ENCODE measurements at places on chromosomes 6 and 20.

DNA sequence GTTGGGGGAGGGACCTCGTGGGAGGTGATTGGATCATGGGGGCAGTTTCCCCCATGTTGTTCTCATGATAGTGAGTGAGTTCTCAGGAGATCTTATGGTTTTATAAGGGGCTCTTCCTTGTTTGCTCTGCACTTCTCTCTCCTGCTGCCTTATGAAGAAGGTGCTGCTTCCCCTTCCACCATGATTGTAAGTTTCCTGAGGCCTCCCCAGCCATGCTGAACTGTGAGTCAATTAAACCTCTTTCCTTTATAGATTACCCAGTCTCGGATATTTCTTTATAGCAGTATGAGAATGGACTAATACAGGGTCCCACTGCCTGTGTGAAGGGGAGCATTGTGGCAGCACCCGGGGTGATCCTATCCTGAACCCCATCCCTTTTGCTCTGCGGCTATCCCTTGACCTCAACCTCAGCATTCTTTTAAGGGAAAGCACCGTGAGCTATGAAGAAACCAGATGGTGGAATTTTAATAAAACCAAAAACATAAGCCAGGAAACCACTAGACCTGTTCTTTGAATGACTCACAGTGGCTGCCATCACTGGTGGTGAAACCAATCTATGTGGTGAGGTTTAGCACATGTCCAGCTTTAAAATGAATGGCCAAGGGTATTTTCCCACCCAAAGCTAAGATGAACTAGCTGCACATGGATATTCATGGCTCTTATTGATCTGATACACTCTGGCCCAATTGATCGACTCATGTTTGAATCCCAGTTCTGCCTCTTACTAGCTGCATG lies 62.2 kb downstream of the ZDHHC14 start:
- peak; percentile 38 for DNase-seq

DNA sequence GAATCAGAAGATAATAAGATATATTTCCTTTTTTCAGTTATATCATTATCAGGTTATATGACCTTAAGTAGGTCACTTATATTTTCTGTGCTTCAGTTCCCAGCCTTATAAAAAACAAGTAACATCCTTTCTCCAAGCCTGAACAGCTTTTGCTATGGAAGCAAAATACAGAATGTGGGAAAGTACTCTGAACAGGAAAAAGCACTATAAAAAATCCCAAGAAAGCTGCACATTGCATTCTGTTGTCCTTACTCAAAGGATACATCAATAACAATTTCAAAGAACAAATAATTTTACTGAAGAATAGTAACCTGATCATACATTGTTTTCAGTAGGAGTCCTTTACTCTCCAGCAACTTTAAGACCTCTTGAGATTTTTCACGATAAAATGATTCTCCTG lies 56.4 kb downstream of the SLC35A1 start:
- DNase-seq = no peak

DNA sequence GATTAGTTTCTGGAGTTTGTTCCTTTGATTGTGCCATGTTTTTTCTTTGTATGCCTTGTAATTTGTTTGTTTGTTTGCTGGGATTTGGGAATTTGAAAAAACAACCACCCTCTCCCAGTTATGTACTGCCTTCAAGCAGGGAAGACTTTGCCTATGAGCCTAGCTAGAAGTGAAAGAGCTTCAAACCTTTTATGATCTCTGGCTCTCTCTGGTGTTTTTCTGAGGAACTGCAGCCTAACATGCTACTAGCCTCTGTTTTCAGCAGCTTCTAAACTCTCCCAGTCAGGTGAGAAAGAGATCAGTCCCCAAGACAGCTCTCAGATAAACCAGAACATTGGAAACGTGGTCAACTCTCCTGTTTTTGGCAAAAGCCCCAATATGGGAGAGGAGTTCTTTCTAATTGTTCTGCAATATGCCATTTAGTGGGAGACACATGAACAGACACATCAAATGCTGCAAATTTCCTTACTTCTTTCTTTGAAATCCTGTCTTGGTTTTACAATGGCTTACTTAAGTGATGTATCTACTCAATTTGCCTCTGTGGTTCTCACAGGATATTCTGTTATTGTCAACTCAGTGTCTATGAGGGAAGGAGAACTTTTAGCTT lies 58.9 kb upstream of the SERINC1 start:
- peak; percentile 81 for DNase-seq

DNA sequence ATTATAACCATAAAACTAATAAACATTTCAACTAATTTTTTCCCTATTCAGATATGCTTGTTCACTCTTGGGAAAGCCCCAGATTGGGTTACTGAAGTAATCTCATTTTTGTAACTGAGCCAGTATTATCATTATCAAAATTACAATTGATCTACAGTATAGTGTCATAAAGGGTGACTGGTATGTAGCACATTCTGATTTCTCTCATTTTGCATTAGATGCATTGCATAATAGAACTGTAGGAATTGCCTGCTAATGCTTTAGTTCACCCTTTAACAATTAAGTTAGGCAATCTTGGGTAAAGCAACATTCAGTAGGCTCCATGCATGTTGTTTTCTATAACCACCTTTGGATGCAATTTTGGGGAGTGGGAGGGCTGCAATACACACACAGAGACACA lies 150.8 kb upstream of the FLRT3 start:
- no peak for DNase-seq

DNA sequence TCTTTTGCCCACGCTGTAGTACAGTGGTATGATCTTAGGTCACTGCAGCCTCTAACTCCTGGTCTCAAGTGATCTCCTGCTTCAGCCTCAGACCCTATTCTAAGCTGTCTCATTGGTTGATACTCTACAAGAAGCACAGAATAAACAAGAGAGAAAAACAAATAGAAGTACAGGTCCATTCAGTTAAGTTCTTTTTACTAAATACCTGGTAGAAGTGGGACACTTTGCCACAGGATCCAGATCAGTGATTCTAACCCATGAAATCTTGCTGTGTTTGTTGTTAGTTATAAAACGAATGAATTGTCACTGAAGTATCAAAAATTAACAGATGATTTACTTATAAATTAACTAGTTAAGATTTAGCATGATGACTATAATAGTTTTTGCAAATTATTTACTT lies 76.7 kb downstream of the SCAND1 start:
- DNase-seq = no peak

- DNase-seq = no peak
Measured at GRCh38 chr6:158892266-158892665, 73.1 kb upstream of the EZR start.

GRCh38 chr6:14451594-14452374 lies 334.2 kb downstream of the CD83 start:
- no peak for DNase-seq

GRCh38 chr6:167664678-167665660 lies 161.7 kb upstream of the AFDN start:
- DNase-seq = no peak

- DNase-seq = peak; percentile 22
Measured at GRCh38 chr6:159852877-159853276, 37.9 kb upstream of the MAS1 start.

DNA sequence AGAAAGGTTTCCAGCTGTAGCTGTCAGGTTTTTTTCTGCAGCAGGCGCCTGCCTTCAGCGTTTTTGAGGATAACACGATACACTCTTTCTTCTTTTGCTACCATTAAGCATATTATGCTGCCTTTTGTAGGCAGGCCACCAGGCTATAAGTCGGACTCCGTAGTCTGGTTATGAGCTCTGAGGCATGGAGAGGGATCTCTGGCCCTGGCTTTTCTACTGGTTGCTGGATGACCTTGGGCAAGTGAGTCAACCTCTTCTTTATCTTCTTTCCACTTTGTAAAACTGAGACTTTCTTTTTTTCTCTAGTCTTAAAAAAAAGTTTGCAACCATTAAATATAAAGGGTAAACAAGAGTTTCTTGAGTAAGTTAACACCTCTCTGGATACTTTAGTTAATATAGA lies 120.2 kb downstream of the BCKDHB start:
- no peak for DNase-seq

GRCh38 chr20:25360631-25361286 lies 29.9 kb downstream of the ABHD12 start:
- DNase-seq = peak; percentile 53

DNA sequence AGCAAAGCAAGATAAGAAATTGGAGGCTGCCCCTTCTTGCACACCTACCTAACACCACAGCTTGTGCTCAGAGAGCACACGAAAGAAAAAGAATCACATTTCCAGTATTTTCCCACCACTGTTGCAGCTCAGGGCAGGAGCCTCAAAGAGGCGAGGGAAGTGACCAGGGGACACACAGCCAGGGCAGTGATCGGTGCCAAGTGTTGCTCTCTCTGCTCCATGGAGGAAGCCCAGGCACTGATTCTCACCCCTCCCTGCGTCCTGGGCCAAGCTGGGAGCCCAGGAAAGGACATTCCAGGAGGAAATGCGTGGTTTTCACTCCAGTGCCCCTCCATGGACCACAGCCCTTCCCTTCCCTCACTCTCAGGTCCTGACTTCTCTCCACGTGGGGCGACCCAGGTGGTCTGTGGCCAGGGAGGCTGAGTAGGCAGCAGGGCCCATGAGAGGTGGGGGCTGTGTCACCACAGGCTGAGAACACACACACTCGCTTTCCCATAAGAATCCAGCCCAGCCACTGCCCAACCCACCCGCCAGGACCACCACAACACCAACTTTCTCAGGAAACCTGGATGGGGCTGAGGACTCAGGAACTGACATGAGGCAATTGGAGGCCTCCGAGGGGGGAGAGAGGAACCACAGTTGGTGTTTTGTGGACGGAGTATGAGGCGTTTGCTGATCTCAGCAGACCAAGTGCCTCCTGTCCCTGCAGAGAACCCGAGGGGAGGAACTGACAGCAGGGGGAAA lies 81.7 kb upstream of the MAFB start:
- DNase-seq = no peak
